Astrocyte of the spinal cord (primary cell): ENCODE measurements at places on chromosomes 7 and 10.

GRCh38 chr7:68401313-68401712, 1197.0 kb upstream of the AUTS2 start:
- DNase-seq, result no peak

DNA sequence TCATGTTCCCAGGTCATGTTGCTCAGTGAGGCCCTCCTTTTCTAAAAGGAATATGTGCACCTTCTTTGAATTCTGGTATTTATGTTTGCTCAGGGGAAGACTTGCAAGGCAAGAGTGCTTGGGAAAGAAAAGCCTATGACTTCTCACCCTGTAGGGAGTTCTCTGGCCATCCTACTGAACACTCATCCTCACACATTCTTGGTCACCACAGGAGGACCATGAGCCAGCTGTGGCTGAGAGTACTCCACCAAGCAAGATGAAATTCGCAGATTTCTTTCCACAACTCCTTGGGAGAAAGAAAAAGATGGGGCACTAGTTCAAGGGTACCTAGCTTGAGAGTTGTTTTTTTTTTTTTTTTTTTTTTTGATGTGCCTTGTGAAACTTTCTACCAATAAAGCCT, 179.6 kb downstream of the FZD1 start:
- no peak for DNase-seq

DNA sequence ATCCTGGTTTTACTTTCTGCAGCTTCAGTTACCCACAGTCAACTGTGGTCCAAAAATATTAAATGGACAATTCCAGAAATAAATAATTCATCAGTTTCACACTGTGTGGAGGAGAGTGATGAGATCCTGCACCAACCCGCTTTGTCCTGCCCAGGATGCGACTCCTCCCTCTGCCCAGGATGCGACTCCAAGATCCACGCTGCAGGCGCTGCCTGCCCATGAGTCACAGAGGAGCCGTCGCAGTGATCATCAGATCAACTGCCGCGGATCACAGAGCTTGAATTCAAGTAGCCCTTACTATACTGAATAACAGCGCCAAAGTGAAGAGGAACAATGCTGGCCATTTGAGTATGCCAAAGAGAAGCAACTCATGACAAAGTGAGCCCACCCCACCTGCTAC, 61.5 kb downstream of the GRB10 start:
- DNase-seq, result peak; percentile 37

DNA sequence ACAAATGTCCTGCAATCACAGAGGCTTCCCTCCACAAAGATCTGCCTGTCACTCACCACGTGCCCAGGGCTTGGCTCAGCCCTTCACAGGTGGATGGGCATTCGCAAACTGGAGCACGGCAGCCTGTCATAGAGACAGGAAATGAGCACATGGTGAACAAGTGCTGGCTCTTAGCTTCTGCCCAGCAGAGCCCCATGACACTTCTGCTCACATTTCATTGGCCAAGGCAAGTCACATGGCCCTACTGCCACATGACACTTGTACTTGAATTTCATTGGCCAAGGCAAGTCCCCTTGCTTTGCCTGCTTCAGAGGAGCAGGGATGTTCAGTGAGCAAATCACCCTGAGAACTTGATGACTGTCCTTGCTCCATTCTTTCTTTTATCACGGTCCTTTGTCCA, 110.8 kb upstream of the PPP2R2D start:
- no peak for DNase-seq

DNA sequence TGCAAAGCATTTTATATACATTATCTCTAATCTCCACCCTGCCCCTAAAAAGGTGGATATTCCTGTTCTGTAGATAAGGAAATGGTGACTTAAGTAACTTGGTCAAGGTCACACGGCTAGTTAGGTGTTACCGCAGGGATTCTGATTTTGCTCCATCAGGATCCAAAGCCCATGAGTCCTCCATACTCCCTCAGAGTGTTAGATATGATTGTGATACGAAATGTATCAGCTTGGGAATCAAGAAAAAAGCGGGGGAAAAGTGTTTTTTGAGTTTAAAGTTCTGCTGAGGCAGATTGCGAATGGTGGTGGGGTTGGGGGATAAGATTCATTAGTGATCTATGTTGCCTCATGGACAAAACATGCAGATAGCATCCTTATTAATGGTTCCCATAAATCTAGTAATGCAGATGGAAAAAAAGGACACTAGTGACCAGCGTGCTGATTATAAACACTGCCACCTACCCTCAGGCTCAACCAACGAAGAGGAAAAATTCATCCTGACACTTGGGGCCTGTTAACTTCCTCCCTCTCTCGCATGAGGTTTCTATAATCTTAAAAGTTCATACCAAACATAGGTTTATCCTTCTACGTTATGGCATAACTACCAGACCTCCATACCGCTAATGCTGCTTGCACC, 2.3 kb downstream of the ICA1 start:
- DNase-seq, result no peak

DNA sequence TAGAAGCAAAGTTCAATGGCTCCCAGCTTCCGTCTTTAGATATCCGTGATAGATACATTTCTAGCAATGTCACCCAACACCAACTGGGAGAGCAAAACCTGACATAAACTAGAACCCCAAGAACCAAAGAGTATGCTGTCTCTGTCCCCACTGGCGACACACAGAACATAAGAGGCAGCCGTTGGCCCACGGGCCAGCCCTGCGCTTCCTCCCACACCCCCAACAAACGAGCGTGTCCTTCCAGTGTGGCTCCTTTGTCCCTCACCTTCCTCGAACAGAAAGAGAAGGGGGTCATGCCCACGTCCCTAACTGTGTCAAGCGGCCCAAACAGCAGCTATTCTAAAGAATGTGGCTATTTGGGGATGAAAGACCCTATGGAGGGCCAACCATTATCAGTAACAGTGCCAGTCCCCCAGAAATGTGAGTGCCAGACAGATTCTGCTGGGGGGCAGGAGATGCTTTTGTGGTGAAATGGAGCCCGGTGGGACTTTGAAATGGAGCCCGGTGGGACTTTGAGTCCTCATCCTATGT, 171.9 kb downstream of the USP6NL start:
- no peak for DNase-seq

DNA sequence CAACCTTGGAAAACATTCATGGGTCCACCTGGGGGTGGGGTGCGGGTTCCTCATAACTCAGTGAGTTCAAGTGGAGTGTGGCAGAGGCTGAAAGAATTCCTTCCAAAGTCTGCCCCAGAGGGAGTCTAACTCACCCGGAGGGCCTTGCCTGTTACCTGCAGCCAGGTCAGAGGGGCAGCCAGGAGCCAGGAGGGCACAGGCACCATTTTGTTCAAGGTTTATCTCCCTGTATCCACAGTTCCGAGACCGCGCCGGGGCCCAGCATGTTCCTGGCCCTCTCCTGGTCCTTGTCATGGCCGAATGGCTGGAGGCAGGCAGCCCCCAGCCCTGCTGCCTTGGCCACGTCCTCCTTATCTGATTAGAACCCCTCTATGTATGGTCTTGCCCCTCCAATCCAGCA, 11.4 kb upstream of the DOCK1 start:
- no peak for DNase-seq

GRCh38 chr7:22564511-22565045, 64.6 kb upstream of the STEAP1B start:
- DNase-seq, result peak; percentile 94

DNA sequence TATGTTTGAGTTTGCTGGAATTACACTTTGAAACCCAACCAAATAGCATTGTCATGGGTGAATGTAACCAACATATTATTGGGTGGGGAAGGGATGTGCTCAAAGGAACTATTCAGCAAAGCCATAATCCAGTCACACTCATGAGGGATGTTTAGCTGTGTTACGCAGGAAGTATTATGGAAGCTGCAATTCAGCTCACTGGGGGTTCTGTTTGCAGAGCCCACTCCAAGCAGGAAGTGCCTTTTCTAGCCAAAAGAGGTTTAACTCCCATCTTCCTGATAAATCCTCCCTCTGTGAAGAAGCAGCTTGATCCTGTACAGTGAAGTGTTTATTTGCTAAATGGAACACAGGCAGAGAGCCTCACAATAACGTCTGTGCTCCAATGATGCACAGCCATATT, 172.5 kb downstream of the GLI3 start:
- DNase-seq, result no peak

GRCh38 chr7:91420606-91421005, 156.4 kb downstream of the FZD1 start:
- DNase-seq, result no peak

- no peak for DNase-seq
These were observed 9.0 kb upstream of the ARPC1B start for GRCh38 chr7:99365318-99366141.
